ENCODE measurements at places on chromosomes 1 and 21. TPM values are rescaled to one million over a fixed set of nuclear protein-coding genes. Genes with fewer than 3 reads are reported as not detected.

GRCh38 chr1:23554481-23555269, 4.6 kb downstream of the ID3 start:
- peak; percentile 89 for DNase-seq

GRCh38 chr1:243266231-243266630, 10.4 kb downstream of the SDCCAG8 start:
- no peak for DNase-seq

The ATP1A2 gene
- not detected for total RNA-seq

DNA sequence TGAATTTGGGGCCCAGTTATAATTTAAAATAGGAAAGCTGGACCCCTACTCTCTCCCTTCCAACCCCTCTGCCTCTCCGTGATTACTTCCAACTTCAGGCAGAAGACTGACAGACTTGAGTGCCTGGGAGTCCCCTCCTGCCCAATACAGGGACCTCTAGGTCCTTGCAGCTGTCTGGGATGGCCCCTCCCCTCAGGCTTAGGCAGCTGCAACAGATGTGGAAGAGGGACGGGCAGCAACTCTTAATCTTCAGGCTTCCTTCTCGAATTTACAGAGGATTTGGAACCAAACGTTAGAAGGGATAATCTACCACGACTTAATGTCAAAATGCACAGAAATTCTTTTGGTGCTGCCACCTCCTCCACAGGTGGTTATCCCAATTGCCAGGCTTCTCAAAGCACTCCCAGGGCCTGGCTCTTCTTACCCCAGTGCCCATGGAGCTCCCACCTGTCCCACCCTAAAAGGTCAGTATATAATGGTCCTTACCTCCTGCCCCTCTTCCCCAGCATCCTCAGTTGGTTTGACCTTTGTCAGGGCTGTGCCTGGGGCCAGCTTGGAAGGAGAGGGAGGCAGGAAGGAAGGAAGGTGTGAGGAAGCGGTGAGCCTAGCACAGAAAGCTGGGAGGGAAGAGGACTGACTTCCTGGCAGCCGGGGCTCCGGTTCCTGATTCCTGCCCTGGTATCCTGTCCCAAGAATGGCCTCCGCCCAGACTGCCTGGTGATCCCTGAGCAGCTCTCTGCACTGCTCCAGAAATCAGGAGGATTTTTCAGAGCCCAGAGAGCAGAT, 2.8 kb downstream of the PEA15 start:
- no peak for DNase-seq

The PLA2G2D gene
- total RNA-seq, result not detected

DNA sequence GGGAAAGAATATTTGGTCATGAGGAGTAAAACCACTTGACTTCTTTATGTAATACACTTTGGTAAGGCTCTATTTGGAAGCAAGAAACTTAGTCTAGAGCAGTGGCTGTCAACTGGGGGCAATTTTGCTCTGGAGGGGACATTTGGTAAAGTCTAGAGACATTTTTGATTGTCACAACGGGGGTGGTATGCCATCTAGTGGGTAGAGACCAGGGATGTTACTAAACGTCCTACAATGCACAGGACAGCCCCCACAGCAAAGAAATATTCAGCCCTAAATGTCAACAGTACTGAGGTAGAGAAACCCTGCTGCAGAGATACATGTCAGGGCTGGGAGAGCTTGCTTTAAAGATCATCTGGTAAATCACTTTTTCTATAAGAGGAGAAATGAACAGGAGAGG, 13.5 kb downstream of the FUCA1 start:
- DNase-seq, result peak; percentile 28

The CCDC30 gene
- 2.2 TPM for total RNA-seq

DNA sequence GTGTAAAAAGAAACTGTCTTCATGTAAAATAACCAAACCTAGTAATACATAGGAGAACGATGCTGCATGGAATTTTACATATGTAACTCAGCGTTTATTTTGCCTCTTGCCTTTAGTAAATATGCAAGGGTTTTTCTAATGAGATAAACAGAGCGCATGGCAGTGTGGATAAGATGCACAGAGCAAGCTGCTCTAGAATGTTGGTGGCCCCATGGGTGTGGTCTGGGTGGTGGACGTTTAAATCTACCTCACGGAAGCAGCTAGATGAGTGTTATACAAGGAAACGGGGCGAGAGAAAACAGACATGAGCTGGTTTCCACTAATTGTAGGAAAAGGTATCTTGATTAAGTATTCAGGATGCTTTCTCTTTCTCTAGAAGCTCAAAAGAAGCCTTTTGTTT, 205.9 kb downstream of the DSCAM start:
- no peak for DNase-seq

DNA sequence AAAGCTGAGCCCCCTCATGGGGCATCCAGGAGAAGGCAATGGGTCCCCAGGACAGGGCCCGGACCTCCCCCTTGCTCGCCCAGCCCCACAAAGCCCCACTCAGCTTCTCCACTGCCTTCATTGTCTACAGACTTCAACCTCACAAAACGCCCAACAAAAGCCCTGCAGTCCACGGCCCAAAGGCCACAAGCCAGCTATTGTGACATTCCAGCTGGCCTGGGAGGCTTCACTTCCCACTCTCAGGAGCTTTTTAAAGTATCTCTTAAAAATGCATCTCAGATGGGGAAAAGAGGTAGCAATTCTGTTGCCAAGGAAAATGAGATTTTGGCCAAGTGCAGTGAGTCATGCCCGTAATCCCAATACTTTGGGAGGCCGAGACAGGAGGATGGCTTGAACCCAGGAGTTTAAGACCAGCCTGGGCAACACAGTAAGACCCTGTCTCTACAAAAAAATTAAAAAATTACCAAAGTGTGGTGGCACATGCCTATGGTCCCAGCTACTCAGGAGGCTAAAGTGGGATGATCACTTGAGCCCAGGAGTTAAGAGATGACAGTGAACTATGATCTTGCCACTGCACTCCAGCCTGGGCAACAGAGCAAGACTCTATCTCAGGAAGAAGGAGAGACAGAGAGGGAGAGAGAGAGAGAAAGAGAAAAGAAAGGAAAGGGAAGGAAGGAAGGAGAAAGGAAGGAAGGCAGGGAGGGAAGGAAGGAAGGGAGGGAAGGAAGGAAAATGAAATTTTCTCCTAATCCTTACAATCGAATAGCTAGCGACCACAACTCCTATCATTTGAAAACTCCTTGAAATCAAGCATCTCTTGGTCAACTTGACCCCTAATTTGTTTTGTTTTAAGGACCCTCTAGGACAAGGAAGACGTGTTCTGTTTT, 31.4 kb upstream of the TARDBP start:
- DNase-seq, result no peak

The MRAP gene
- not detected for total RNA-seq

DNA sequence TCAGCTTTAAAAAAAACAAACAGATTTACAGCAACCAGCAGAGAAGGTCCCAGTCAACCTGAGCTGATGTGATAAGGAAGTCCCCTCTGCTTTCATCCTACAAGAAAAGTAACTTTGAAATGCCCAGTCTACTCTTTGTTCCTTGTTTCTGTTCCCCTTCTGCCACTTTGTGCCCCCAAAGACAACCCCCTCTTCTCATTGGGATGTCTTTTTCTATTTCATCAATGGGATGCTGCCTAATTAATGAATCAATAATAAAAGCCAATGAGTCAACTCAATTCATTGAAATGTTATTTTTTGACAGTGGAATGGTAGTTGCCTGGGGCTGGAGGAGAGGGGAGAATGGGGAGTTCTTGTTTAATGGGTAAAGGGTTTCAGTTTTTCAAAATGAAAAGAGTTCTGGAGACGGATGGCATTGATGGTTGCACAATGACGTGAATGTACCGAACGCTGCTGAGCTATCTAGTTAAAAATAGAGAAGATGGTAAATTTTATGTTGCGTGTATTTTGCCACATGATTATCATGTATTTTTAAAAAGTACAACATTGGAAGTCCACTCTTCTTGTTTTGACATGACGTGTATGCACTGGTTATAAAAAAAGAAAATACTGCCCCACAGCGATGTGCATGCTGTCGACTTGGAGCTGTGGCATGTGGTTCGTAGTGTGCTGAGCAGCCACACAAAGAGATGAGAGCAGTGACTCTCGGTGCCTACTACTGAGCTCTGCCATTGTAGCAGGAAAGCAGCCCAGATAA, 22.4 kb upstream of the PADI2 start:
- DNase-seq, result no peak

DNA sequence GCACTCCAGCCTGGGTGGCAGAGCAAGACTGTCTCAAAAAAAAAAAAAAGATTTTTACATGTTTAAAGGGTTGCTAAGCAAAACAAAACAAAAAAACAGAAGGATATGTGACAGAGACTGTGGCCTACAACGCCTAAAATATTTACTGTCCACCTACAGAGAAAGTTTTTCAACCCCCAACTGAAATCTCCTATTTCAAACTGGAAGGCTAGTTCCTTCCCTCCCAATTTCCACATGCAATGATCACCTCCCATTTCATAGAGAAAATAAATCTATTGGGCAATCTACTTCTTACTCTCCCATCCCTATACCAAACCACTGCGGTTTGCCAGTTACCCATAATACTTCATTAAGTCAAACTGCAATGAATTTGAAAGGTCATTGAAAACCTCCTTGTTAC, 74.2 kb downstream of the ST3GAL3 start:
- DNase-seq, result no peak

DNA sequence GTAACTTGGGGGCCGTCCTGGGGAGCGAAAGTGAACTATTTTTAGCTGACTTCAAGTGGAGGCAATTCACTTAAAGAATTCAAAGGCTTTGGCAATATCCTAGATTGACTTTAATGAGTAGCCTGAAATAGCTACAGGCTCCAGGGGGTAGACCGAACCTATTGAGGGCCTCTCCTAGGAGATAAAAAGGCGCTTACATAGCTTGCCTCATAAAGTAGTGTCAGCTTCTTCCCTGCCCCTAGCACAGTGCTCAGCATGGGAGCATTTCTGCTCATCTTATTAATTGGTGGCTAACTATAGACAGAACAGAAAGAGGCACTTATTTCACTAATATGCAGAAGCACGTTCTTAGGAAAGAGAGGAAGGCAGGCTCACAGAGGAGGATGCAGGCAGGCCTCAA, 12.3 kb upstream of the CTNNBIP1 start:
- DNase-seq, result no peak

The SPRR4 gene
- total RNA-seq, result not detected

DNA sequence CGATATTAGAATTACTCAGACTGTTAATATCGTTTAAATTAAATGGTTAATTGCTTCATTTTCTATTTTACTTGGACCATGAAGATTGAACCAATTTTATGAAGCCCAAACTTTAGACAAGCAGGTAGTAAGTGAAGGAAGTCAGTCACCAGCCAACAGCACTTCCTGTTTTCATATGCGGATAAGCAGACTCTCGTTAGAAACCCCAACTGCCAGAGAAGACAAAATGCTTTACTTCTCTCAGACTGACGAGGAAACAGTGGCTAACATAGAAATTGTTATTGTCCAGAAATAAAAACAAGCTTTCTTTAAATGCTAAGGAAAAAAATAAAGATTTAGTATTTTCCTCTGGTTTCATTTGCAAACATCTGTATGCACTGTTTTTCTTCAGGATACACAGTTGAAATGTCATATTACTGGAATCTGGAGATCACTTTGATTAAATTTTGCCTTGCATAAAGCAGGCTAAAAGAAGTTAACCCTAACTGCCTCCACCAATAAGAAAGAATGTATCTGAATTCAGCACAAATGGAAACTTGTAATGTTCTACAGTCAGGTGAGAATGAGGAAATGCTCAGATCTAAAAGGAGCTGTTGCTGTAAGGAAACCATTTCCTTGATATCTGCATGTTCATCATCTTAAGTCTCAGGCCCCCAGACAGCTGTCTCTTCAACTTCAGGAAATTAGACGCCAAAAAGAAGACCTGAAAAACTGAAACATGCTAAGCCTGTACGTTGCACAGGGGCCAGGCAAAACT, 129.8 kb upstream of the SAMSN1 start:
- DNase-seq, result peak; percentile 53

The EFCAB7 gene
- 7.7 TPM for total RNA-seq

The RIPPLY3 gene
- 0.10 TPM for total RNA-seq

DNA sequence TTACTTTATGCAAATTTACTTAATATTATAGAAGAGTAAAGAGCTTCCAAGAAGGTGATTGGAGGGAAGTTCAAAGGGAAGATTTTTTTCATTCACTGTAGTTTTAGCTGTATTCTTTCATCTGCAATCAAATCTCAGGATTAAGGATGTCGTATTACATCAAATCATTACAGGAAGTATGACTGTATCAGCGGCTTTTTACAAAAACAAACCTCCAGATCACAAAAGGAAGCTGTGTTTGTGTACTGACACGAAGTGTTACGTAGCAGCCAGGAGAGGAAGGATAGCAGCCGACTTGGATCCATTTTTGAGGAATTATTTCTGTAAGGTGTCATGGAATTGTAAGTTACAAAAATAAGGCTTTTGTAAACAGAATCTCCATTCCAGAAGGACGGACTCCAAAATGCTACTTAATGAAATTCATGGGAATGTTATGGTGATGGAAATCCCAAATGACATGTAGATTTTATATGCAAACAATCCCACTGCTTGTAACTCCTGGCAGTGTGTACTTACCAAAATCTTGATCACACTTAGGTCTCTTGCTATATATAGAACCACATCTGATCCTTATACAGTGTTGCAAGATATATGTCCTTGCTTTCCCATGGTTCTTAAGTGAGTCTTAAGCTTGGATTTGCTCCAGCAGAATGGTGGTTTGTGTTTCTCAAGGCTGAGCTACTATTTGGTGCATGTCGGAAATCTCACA, 49.8 kb downstream of the KCNJ15 start:
- DNase-seq, result no peak

- DNase-seq, result no peak
These were observed 42.9 kb downstream of the CRYAA start for GRCh38 chr21:43211760-43212115.

DNA sequence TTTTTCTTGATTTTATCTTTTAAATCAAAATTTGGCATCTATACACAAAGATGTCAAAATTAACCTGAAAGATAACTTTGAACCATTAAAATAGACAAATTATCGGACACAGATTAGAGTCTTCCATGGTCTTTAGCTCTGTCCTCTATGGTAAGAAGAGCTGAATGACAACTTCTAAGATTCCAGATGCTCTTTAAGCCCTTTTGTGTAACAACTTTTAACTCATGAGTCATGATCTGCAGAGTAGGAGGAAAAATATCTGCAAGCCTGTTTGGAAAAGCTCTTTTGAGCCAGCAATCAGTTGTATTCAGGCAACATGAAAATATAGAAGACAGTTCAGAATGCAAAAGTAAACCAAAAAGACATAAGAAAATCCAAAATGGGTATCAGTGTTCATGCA, 37.8 kb downstream of the TTC13 start:
- no peak for DNase-seq

The AMPD1 gene
- total RNA-seq, result not detected

- no peak for DNase-seq
These were observed 1.2 kb upstream of the LHX9 start for GRCh38 chr1:197915862-197916499.

GRCh38 chr1:30372792-30373433, 350.5 kb downstream of the MATN1 start:
- DNase-seq, result peak; percentile 13

DNA sequence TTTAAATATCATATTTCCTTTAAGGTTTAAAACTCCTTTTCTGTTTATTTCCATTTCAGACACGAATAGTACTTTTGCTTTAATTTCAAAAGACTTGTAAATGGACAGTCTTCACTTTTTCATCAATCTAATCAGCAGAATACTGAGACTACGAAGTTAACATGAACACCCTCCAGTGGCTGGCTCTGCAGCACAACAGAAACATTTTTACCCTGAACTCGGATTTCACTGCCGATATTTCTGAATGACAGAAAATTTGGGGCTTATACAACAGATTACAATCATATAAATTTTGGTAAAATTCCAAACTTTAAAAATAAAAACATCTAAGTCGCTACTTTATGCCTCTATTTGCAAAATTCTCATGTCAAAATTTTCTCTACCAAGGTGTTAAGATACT, 86.2 kb downstream of the AKT3 start:
- DNase-seq, result no peak

GRCh38 chr1:32709476-32709875, 6.9 kb upstream of the SYNC start:
- DNase-seq, result no peak

The ANGPTL3 gene
- not detected for total RNA-seq

The PPM1J gene
- not detected for total RNA-seq
